Activated naive CD8-positive, alpha-beta T cell treated with anti-CD3 and anti-CD28 coated beads, Interleukin-2, amount 10 ng/mL, durations not matched to agents 7 days and 5 days (primary cell): ENCODE measurements at places on chromosomes 3 and 15. TPM values are rescaled to one million over a fixed set of nuclear protein-coding genes. Genes with fewer than 3 reads are reported as not detected.

CHST2 gene
- 3.0 TPM for total RNA-seq

SERINC4 gene
- total RNA-seq, result 0.14 TPM

TIMP4 gene
- total RNA-seq, result not detected

FBXW12 gene
- not detected for total RNA-seq

PYGO1 gene
- not detected for total RNA-seq

CPN2 gene
- not detected for total RNA-seq

MORC1 gene
- total RNA-seq, result not detected

EOMES gene
- 35.5 TPM for total RNA-seq

RAB6B gene
- total RNA-seq, result 0.39 TPM

ADCY5 gene
- total RNA-seq, result not detected

PPARG gene
- 1.0 TPM for total RNA-seq

TRIM42 gene
- total RNA-seq, result not detected

P2RY14 gene
- total RNA-seq, result 1.9 TPM

LDHAL6B gene
- not detected for total RNA-seq

LIPH gene
- not detected for total RNA-seq

CLDN16 gene
- total RNA-seq, result not detected

NUP210 gene
- 170 TPM for total RNA-seq
